Coronary artery (tissue), 2 donors: ENCODE measurements at places on chromosomes 7 and 10.

DNA sequence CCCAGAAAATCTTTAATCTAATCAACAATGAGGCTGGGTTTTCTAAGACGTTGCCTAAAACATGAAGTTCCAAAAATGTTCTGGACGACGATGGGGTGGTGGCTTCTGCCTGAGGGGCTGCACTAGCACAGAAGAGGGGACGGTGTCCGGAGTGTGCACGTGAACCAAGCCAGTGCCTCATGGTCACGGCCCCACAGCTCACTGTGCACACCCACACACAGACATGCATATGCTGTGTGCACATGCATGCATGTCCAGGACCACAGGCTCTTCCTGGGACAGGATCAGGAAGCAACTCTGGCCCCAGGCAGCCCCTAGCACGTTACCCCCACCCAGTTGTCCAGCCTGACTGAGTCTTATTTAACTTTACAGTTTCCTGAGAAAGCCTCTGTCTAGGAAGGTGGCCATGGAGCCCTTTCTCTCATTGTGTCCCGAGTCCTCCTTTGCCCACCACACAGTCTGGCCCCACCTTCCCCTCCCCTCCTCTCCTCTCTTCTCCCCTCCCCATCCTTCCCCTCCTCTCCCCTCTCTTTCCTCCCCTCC lies 100.8 kb downstream of the DNAJB6 start:
- no peak for DNase-seq

- DNase-seq, result no peak
These were observed 102.2 kb downstream of the AHCYL2 start for GRCh38 chr7:129327076-129327475.

GRCh38 chr10:58557714-58558113 lies 45.0 kb downstream of the BICC1 start:
- DNase-seq, result no peak

DNA sequence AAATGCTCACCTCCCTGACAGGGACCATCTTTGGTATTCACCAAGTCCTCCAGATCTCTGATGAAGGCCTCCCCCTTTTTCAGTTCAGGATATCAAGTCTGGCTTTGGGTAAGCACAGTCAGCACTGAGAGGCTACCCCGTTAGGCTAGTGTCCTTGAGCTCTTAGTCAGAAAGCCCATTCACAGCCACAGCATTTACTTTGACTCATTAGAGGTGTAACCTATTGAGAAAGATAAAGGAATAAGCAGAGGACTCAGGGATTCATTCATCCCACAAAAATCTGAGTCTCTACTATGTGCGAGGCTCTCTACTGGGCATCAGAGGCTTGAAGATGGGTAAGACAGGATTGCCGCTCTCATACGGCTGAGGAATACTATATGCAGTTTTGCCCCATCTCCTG lies 14.0 kb upstream of the RAMP3 start:
- DNase-seq, result no peak

- no peak for DNase-seq
These were observed 82.7 kb downstream of the CUX1 start for GRCh38 chr7:101900103-101900502.

- DNase-seq, result no peak
These were observed 106.7 kb downstream of the LRMDA start for GRCh38 chr10:75538144-75538543.

- DNase-seq, result no peak
These were observed 8.5 kb downstream of the RPS24 start for GRCh38 chr10:78042058-78042751.

- no peak for DNase-seq
These were observed 181.3 kb downstream of the MAGI2 start for GRCh38 chr7:79272066-79272669.

DNA sequence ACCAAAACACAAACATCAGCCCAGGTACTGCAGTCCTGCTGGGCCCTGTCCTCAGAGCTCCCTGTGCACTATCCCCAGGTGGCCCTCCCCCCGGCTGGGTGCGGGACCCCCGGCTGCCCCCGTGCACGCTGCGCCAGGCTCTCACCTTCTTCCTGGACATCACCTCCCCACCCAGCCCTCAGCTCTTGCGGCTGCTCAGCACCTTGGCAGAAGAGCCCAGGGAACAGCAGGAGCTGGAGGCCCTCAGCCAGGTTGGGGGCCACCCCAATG lies 14.3 kb downstream of the ATG9B start:
- DNase-seq, result no peak
